Stimulated activated CD8-positive, alpha-beta memory T cell treated with anti-CD3 and anti-CD28 coated beads, Interleukin-2, amount 100 ng/mL, for 48 hours (primary cell): ENCODE measurements at places on chromosomes 5 and 9.

- DNase-seq: no peak
These were observed 20.0 kb upstream of the NPM1 start for GRCh38 chr5:171367424-171368370.

GRCh38 chr9:133773889-133774655 lies 35.9 kb upstream of the SARDH start:
- no peak for DNase-seq

GRCh38 chr5:177403102-177403791 lies 2.8 kb upstream of the PFN3 start:
- no peak for DNase-seq

GRCh38 chr5:143135832-143136551 lies 267.5 kb downstream of the NR3C1 start:
- DNase-seq: no peak

DNA sequence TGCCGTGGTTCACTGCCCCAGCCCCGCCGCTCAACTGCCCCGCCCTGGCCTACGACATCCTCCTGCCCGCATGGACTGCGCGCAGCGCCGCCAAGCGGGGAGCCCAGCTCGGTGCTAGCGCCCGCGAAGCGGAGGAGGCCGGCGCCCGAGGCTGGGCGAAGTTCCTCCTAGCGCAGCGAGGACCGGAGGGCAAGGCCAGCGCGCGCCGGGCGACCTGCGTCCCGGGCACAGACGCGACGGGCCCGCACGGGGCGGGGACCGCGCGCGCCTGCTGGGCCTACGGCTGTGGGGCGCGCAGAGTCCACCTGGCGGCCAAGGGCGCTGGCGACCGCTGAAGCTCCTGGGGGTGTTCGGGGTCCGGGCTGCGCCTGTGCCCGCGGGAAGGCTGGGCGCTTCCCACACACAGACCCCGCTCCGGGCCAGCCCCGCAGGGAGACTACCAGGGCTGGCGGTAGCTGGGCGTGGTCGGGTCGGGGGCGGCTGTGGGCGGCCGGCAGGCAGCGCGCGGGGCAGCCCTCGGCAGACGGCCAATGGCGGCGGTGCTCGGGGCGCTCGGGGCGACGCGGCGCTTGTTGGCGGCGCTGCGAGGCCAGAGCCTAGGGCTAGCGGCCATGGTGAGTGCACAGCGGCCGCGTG lies at the start of gene PCBD2:
Gene PCBD2, plus strand, starts transcription at position 522 of the 636 bp plus-strand sequence. Its CDS starts 9 bp downstream, at position 531.
- DNase-seq: peak; percentile 93

- no peak for DNase-seq
These were observed 73.4 kb downstream of the FBXO38 start for GRCh38 chr5:148457183-148457620.

DNA sequence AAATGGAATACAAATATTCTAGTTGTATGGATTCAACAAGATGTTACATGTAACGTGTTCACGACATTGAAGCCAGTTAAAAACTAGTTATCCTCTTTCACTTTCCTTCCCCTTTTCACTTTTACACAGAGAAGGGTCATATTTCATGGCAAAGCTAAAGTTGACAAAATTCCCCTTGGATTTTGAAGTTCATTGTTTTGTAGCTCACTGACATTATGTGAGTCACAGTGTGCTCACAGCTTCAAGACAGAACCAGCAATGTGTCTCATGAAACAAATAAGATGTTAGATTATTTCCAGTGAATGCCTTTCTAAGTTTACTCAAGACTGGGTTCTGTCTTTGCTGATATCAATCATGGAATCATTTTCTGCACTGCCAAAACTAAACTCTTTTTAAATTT lies 535.5 kb upstream of the GRIN3A start:
- DNase-seq: no peak

DNA sequence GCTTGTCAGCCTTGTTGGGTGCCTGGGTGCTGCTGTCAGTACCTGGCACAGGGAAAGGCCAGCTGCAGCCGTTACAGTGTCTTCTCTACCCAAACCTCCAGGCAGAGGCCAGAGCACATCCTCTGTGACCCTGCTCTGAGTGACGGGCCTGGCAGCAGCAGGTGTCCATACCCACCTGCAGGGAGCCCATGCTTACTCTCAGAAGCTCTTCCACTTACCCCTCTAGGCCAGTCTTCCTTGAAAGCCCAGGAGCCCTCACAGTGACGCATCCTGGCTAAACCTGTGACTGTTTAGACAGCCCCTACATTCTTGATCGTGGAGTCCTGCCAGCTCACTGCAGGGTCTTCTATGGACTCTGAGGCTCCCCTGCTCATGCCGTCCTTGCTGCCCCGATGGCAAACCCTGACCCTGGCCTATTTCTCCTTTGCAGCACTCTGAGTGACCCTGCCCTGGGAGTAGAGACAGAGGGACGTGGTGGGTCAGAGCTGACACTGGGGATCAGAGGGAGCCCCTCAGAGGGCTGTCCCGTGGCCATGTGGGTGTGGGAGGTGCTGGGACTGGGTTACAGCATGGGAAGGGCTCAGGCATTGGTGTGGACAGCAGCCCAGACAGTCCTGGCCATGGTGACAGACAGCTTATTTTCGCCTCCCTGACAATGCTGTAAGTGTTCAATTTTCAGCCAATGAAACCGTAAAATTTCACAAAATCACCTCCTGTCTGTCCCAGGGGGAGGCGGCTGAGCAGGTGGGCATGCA lies 67.6 kb upstream of the RNF130 start:
- no peak for DNase-seq

GRCh38 chr9:132547976-132548730 lies 34.3 kb upstream of the BARHL1 start:
- no peak for DNase-seq

DNA sequence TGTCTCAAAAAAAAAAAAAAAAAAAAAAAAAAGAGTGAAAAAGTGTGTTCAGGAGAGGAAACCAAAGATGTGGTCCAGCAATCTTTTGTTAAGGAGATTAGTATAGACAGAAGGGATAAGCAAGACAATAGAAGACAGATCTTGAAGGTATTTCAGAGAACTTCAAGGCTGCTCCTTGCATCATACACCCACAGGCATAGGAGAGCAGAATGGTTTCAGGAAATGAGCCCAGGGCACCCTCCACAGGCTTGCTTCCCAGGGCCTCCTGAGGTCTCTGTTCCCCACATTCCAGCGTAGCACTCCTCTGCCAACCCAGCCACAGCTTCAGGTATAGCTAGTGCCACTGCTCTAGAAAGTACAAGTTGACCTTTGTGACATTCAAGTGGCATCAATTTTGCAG lies 65.8 kb downstream of the FSTL4 start:
- no peak for DNase-seq

DNA sequence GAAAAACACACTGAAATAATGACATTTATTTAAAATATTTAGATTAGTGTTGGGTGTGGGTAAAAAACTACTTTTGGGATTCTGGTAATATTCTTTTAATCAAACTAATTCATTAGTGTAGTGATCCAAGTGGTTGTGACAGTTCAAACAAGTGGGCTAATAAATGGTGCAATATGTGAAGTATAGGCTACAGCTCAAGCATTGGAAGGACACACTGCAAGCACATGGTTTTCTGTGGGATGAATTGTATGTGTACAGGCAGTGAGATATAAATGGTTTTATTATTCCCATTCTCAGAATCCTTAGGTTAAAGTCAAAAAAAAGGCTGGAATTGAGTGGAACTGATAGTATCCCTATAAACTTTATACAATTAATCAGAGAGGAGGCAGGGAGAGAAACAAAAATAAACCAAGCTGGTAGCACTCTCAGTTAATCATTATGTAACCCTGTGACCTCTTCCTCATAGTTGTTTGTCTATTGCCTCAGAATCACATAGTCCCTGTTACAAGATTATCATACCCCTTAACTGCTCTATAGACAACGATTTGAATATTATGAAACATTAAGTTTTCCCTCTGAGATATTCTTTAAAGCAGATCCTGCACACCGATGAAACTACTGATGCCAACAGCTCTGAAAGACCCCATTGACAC lies 1755.4 kb upstream of the ACO1 start:
- no peak for DNase-seq

GRCh38 chr5:39102684-39103155 lies 28.5 kb upstream of the RICTOR start:
- DNase-seq: no peak

GRCh38 chr5:16784088-16784487 lies 152.0 kb downstream of the MYO10 start:
- no peak for DNase-seq
